ENCODE measurements at places on chromosomes 1 and 21.

GRCh38 chr1:245041058-245041698 is 113.6 kb upstream of the KIF26B start:
- no peak for DNase-seq

DNA sequence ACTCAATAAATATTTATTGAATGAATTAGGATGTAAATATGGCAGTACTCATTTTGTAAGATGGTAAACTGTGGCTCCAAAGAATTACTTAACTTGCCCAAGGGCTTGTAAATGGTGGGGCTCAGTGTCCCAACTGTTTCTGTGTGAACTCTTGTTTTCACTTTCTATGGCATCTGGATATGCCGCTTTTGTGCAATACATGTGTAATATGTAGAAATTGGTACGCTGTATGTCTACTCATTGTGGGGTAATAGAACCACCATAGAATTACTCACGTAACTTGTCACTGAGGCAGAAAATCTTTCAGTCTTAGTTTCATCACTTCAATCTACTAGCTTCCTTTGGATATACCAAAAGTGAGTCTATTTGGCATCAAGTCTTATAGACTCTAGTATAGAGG is 977 bp downstream of the PRPF3 start:
- DNase-seq: no peak

DNA sequence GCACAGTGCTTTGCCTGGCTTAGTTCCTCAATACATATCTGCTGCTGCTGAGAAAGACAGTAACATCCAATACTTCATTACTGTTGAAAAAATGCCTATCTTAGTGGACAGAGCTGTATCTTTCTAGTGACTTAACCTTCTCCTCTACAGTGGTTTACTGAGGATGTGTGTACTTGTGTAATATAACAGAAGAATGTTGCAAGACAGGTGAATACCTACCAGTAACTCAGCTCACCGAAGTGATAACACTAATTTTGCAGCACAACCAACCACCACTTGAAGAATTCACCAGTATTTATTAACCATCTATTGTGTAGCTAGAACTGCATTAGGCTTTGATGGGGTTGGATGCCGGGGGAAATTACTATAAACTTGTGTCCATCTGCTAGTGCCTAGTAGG is 16.6 kb upstream of the TNN start:
- no peak for DNase-seq

GRCh38 chr1:115156826-115157468 is 67.6 kb upstream of the TSPAN2 start:
- no peak for DNase-seq

- DNase-seq: no peak
Observed at GRCh38 chr1:82116105-82116504, 315.4 kb downstream of the ADGRL2 start.

DNA sequence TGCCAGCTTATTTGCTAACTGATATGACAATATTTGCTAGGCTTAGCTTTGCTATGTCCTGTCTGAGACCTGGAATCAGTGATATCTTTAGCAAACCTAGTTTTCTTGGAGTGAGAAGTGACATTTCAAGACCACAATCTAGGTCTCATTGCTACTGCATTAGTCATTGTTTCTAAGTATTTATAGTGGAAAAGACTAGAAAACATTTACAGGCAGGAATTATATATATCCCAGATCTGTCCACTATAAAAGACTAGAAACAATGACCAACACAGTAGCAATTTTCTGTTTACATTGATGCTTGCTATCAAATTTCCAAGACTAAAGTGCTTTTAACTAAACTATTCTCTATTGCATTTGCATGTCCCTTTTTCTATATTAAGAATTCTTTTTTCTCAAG is 5.0 kb upstream of the RGS18 start:
- no peak for DNase-seq

- DNase-seq: no peak
Observed at GRCh38 chr21:38752051-38752505, 53.7 kb upstream of the ETS2 start.

GRCh38 chr1:110250749-110251148 is 40.6 kb downstream of the KCNC4 start:
- no peak for DNase-seq

DNA sequence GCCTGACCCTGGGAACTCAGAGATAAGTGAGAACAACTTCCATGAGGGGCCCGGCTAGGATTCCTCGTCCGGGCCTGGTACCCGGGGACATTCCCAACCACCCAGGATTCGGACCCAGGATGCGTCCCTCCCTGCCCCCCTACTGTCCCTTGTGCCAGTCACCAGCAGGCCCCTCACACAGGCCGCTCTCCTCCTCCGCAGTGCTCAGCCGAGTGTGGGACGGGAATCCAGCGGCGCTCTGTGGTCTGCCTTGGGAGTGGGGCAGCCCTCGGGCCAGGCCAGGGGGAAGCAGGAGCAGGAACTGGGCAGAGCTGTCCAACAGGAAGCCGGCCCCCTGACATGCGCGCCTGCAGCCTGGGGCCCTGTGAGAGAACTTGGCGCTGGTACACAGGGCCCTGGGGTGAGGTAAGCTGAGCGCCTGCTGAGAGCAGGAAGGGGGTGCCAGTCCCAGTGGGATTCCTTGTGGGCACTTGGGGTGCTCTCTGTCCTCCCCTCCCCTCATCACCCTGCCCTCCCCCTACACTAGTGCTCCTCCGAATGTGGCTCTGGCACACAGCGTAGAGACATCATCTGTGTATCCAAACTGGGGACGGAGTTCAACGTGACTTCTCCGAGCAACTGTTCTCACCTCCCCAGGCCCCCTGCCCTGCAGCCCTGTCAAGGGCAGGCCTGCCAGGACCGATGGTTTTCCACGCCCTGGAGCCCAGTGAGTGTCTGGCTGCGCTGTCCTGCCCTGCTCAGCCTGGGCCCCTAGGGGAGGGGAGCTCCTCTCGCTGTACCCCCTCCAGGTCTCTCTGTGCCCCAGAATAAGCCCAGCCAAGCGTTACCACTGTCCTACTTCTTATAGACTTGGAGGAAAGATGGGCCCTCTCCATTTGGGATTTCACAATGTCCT is 9.8 kb downstream of the ADAMTSL4 start:
- no peak for DNase-seq

DNA sequence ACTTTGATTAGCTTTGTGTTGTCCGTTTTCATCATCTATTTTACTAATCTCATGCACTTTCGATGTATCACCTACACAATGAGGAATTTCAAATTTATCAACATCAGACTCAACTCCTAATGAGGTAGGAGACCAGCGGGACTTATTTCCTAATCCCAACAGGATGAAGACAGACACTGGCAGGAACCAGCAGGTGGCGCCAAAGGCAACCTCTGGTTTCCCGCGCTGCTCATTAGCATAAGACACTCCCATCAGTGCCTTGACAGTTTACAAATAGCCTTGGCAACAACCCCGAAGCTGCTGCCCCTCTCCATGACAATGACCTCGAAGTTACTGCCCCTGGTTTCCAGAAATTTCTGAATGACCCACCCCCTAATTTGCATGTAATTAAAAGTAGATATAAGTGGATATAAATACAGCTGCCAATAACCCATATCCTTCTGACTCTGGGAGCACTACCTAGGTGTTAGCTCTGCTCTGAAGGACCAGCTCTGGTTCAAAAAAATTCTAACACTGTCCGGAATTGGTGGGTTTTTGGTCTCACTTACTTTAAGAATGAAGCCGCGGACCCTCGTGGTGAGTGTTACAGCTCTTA is 974.8 kb downstream of the ADGRL2 start:
- DNase-seq: no peak

DNA sequence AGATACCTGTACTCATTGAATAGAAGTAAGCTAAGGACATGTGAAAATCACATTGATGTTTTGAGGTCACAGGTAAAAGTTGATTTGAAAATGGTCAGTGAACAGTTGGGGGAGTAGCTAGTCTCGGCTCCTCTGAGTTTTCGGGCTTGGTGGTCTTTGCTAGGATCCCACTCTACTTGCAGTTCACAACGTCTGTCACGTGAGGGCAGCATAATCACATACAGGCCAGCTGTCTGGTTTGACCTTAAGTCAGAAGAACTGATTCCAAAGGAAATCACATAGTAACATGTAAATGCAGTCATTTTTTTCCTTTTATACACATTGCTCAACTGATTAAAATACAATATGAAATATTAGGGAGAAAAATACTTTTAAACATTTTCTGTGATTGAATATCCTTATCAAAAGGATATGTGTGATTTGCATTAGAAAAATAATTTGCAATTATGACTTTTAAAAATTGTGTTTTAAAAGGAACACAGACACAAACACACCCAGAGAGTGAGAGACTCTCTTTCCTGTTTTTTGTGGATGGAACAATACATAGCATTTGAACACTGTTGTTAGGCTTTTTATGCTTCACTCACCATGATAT is 21.8 kb upstream of the PDC start:
- peak; percentile 67 for DNase-seq

- no peak for DNase-seq
Observed at GRCh38 chr21:25508364-25508763, 98.9 kb downstream of the MRPL39 start.

DNA sequence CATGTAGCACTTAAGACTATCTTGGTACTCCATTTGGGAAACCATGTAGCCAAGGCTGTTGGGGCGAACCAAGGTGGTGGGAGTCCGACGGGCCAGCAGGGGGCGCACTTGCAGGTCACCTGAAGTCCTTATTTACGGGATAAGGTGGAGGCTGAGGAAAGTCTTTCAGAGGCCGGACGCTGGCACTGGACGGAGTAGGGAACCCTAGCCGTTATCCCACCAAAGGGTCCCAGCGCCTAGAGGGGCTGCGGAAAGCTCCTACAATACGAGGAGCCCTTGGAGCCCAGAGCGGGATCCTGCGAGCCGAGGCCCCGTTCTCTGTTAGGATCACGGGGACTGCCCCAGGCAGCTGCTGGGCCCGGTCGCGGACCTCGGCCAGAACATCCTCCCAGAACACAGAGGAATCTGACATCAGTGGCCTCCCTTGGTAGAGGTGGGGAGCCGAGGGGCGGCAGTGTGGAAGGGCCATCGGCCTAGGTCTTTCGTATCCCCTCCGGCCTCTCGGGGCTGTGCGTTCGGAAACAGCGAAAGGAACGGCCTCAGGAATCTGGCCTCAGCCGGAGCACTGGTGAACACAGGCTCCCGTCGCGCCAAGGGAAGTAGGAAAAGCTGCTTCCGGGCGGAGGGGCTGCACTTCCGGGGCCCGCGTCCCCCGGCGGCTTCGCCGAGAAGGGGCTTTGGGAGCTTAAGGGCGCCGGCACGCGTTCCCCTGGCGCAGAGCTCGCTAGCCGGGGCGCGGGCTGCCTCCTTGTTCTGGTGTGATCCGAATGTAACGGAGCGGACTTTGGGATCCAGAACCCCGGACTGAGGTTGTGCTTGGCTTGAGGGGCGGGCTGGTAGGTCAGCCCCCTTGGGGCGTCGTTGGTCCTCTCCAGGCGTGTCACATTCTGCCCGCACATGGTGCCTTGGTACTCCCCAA is 29.9 kb upstream of the RPTN start:
- DNase-seq: peak; percentile 89

All from MM.1S (cell line).